ENCODE measurements at places on chromosomes 5 and 9.

- DNase-seq, result no peak
These were observed 167.7 kb downstream of the CDH6 start for GRCh38 chr5:31361234-31361633.

DNA sequence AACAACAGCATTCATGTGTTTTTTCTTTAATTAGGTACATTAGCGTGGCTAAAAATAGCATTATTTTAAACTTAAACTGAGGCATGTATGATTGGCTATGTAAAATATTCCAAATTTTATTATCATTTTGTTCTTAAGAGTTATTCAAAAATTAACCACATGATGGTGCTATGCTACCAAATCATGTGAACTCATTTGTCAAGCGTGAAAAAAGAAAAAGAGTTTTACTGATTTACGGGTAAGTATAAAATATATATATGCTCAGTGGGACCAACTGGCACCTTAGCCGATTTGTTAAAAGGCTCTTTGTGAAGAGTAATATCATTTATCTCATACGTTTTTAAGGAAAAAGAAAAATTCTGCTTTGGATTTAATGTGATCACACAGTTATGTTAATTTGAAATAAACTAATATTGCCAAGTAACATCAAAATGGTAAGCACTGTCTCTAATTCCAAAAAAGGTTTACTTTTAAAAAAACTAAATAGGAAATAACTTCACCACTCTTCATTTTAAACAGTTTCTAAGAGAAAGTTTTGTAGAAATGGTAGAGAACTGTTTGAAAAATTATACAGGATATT, 1042.3 kb downstream of the CDH12 start:
- DNase-seq, result no peak

GRCh38 chr9:95150903-95151302, 166.6 kb downstream of the FANCC start:
- DNase-seq, result no peak

DNA sequence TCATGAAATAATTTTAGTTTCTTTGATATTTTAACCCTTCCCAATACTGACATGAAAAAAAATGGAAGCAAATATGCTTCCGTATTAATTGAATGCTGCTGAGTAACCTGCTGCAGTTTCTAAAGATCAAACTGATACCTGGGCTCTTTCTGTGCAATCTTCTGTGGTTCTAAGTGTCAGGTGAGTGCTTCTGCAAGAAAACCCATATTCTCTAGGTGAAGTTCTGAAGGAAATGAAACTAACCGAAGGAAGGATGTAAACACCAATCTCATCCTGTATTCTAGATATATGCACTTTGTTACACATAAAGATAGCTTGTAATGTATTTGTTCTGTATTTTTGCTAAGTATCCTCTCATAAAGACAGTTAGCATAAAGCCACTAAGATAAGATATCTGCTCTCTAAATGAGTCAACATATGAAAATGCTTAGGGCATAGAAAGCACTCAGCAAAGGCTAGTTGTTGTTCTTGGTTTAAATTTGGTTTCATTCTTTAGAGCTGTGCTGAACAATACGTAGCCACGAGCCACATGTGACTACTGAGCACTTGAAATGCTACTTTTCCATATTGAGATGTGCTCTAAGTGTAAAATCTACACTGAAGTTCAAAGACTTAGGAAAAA, 52.0 kb downstream of the ITGA2 start:
- DNase-seq, result no peak

DNA sequence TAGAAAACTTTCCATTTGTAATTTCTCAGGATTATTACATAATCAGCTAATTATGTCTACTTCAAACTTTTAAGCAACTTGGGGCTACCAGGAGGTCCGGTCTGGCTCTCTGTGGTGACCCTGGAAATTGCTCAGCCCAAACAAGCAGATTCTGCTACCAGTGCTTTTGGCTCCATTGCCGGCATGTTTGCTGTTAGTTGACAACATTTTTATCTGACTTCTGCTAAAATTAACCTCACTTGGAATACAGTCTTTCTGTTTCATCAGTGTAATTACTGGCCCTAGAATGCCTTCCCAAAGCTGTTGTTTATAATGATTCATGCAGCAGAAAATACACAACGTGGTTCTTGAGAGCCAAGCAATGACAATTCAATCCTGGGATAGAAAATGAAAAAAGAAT, 38.5 kb upstream of the FAM81B start:
- no peak for DNase-seq

DNA sequence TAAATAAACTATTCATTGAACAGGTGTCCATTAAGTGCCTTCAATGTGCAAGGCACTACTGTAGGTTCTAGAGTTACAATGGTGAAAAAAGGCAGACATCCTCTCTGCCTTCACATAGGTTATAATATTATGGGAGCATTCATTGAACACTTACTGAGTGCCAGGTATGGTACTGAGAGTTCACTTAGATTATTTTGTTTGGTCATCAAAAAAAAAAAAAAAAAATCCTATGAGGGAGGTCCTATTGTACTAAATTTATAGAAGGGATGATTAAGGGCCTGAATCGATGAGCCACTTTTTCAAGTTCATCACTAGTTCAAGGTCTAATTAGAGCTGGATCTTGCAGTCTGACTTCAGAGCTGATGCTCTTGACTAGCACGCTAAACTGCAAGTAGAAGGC, 22.8 kb upstream of the PANK3 start:
- no peak for DNase-seq

DNA sequence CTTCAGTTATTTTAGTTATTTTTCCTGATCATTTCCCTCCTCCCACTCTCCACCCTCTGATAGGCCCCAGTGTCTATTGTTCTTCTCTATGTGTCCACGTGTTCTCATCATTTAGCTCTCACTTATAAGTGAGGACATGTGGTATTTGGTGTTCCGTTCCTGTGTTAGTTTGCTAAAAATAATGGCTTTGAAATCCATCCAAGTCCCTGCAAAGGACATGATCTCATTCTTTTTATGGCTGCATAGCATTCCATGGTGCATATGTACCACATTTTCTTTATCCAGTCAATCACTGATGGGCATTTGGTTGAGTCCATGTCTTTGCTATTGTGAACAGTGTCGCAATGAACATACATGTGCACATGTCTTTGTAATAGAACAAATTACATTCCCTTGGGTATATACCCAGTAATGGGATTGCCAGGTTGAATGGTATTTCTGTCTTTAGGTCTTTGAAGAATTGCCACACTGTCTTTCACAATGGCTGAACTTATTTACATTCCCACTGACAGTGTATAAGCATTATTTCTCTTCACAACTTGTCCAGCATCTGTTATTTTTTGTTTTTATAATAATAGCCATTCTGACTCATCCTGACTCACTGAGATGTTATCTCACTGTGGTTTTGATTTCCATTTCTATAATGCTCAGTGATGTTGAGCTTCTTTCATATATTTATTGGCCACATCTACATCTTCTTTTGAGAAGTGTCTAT, 17.2 kb upstream of the DIRAS2 start:
- no peak for DNase-seq

DNA sequence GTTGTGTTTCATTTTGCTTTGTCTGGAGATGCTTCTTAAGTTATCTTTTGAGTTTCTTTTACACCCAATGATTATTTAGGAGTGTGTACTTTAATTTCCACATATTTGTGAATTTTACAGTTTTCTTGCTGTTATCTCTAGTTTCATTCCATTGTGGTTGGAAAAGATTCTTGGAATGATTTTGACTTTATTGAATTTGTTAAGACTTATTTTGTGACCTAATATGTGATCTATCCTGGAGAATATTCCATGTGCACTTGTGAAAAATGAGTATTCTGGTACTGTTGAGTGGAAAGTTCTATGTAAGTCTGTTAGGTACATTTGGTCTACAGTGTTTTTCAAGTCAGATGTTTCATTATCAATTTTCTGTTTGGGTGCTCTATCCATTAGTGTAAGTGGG, 24.4 kb upstream of the GRAMD2B start:
- DNase-seq, result no peak

DNA sequence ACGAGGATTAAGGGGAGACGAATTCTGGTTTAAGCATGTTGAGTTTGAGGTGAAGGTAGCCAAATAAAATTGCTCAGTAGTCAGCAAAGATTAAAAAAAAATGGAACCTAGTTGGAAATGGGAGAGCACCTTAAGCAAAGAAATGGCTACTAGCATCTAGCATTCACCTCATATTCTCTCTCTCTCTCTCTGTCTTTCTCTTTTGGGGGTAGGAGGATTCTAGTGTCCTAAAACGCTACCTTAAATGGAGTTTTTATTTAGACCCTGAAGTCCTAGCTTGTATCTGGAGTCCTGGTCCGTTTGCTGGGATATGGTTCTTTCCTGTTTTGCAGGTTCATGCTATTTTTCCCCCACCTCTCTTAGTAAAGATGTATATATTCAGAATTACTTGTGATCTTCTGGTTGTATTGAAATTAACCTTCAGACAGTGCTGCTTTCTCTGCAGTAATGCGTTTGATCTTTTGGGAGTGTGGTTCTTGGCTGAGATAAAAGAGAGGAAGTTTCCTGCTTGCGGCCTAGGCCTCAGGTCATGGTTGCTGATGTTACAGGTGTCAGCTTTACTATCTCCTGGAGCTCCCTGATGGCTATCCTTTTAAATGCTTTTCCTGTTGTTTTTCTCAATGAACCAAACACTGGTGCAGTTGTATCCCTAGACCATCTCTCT, 8.0 kb downstream of the TGFBR1 start:
- DNase-seq, result no peak

DNA sequence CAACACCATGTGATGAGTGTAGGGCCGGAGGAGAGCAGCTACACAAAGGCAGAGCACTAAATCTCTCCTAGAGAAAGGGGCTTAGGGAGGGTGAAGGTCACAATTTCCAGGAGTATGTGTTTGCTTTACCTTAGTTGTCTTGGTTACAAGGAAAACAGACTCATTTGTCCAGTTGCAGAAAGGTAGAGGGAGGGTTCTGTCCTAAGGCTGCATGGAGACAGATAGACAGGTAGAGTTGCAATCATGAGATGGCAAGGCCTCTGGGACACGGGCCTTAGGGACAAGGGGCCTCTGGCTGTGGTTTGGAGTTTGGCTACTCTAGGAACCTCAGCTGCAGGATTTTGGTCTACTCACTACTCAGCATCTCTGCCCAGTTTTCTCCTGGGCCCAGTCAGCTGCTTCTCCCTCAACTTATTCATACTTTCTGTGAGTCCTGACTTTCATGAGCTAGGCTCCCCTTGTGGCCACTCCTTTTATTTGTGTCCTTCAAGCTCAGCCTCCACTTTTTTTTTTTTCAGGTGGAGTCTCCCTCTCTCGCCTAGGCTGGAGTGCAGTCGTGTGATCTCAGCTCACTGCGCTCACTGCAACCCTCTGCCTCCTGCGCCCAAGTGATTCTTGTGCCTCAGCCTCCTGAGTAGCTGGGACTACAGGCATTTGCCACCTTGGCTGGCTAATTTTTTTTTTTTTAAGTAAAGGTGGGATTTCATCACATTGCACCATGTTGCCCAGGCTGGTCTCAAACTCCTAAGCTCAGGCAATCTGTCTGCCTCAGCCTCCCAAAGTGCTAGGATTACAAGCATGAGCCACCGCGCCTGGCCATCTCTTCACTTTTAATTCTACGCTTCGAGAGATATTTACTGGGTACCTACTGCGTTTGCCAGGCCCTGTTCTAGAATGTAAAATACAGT, 76.6 kb downstream of the PTPDC1 start:
- no peak for DNase-seq

GRCh38 chr9:13210306-13210705, 69.2 kb downstream of the MPDZ start:
- DNase-seq, result no peak

DNA sequence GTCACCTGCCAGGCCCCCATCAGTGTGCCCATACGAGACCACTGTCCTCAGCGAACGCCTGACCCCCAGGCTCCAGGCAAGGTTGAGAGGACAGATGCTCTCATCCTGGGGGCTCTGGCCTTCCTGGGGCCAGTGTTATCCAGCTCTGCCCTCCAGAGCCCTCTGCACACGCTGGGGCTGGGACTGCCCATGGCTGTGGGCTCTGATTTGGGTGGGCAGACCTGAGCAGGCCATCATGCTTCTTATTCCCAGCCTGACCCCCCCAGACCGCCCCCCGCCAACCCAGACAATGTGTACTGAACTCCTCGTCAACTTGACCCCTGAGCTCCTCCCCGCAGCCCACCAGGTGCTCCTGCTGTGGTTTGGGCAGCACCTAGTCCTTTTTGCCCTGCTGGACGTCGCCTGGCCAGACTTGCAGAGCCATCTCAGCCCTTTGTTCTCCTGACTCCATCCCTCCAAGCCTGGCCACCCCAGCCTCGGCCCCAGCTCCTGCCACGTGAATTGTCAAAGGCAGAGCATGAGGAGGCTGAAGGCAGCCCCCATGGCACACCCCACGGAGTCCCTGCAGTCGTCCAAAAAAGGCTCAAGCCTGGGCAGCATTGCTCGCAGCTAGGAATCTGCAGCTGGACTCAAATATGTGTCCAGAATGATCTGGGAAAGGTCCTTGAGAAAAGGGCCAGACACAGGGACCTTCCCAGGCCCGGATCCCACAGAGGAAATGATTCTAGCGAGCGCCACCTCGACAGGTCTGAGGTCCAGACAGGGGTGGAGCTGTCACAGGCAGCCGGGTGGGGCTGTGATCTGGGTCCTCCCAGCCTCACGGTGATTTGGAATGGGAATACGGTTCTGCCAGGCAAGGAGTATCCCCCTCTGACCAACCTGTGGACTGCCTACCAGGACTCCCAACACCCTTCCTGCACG, 87.0 kb downstream of the ADAMTS2 start:
- DNase-seq, result peak; percentile 72

- no peak for DNase-seq
These were observed 44.5 kb downstream of the FBXO10 start for GRCh38 chr9:37531699-37532098.

DNA sequence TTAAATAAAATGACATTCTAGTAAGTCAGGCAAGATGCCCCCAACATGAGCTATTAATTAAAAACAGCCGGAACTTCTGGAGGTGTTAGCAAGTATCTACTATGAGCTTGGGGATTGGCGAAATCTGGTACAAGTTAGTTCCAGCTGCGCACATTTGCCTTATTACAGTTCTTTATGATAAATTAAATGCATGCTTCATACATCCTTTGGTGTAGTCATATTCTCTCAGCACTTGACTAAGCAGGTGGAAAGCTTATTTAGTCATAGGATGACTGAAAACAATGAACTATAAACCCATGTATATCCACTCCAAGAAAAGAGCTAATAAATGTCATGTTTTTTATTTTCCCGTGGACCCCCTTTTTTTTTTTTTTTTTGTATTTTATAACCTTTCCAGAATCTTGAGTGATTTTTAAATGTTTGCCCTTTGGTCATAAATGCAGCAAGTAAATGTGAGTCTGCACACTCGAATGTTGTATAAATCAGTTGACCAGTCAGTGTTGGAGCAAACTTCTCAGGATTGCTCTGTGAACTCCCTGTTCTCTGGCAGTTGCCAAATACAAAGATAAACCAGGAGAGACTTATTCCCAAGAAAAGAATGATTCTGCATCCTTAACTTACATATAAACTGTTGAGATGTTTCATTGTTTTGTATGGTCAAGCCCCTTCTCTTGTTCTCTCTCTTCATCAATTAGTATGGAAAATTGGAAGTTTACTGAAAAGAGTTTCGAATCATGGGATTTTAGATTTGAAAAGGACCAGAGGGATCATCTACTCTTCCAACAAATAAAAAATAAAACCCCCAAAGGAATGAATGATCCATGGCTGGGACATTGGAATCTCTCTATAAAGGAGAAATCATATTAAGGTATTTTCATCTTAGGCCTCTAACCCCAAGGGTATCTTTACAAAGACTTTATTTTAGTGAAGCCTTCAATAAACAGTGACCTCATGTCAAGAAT, 38.3 kb downstream of the PIK3R1 start:
- DNase-seq, result no peak
